Chondrocyte (in vitro differentiated cells): ENCODE measurements at places on chromosomes 6 and 20.

GRCh38 chr6:39847221-39847620, 55.0 kb downstream of the DAAM2 start:
- no peaks in the 10 kb centered on the region for H3K27me3 ChIP-seq
- DNase-seq = no peak
- peak overlapping the region; percentile 60 for H3K27ac ChIP-seq
- H3K4me3 ChIP-seq = no peak overlapping the region
- H3K36me3 ChIP-seq = peaks cover 10% of the 10 kb centered on the region
- peaks cover 65% of the 10 kb centered on the region for H3K4me1 ChIP-seq

DNA sequence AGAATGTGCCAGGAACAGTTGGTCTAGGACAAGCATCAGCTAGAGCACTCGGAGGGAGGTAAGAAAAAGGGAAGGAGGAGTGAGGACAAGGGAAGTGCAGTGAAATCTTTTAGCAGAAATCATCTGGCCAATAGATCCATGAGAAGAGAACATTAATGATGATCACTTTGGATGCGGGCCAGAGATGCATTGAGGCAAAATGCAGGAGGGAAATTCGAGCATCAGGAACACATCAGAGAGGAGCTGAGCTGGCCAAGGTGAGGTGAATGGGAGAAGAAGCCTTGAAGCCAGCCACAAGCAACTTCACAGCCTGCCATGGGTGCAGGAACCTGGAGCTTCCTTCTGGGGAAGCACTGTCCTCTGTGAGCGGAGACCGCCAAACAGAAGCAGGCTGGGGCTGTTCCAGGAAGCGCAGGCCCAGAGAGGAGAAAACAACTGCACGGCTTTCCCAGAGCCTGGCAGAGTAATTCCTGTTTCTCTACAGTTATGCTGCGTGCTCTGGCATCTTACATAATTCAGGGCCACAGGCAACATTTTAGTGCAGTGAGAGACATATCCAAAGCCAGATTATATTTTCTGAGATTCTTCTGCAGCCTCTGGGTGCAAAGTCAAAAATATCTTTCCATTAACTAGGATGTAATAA, 143.8 kb downstream of the F13A1 start:
- H3K4me3 ChIP-seq = no peak overlapping the region
- peaks cover 11% of the 10 kb centered on the region for H3K27me3 ChIP-seq
- no peak overlapping the region for H3K27ac ChIP-seq
- H3K36me3 ChIP-seq = no peaks in the 10 kb centered on the region
- no peak for DNase-seq

GRCh38 chr6:113634352-113635163, 222.6 kb upstream of the MARCKS start:
- no peaks in the 10 kb centered on the region for H3K27me3 ChIP-seq
- no peak overlapping the region for H3K4me3 ChIP-seq
- peaks cover 64% of the 10 kb centered on the region for H3K4me1 ChIP-seq
- peak overlapping the region; percentile 81 for H3K27ac ChIP-seq
- DNase-seq = no peak

GRCh38 chr6:41675176-41675775, 37.0 kb downstream of the MDFI start:
- H3K36me3 ChIP-seq = no peaks in the 10 kb centered on the region
- DNase-seq = peak; percentile 49
- H3K27ac ChIP-seq = no peak overlapping the region
- H3K27me3 ChIP-seq = peaks cover 13% of the 10 kb centered on the region
- H3K4me3 ChIP-seq = no peak overlapping the region
- no peaks in the 10 kb centered on the region for H3K4me1 ChIP-seq

GRCh38 chr6:138999949-139000725, 12.1 kb upstream of the REPS1 start:
- H3K27me3 ChIP-seq = no peaks in the 10 kb centered on the region
- no peaks in the 10 kb centered on the region for H3K36me3 ChIP-seq
- H3K4me3 ChIP-seq = no peak overlapping the region
- DNase-seq = no peak

DNA sequence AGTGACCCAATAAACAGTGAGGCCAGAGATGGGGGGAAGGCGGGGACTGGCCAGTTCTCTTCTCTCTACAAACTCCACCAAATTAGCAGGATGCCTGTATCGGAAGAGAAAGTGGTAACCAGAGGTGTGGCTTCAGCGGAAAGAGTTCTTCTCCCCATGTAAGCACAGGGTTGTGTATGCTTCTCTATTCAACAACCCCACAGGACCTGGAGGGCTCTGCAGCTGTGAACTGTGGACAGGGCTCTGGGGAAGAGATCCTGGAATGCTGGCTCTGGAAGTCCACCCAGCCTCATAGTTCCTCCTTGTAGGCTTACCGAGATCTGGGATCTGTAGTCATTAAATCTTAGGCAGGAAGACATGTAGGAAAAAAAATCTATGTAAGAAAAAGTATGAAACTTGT, 186.2 kb downstream of the FOXC1 start:
- no peak overlapping the region for H3K4me3 ChIP-seq
- no peak for DNase-seq
- peak overlapping the region; percentile 13 for H3K27ac ChIP-seq
- no peaks in the 10 kb centered on the region for H3K27me3 ChIP-seq

GRCh38 chr6:101545191-101545590, 151.7 kb downstream of the GRIK2 start:
- H3K27me3 ChIP-seq = no peaks in the 10 kb centered on the region
- no peak overlapping the region for H3K4me3 ChIP-seq
- peaks cover 36% of the 10 kb centered on the region for H3K4me1 ChIP-seq
- no peak for DNase-seq

DNA sequence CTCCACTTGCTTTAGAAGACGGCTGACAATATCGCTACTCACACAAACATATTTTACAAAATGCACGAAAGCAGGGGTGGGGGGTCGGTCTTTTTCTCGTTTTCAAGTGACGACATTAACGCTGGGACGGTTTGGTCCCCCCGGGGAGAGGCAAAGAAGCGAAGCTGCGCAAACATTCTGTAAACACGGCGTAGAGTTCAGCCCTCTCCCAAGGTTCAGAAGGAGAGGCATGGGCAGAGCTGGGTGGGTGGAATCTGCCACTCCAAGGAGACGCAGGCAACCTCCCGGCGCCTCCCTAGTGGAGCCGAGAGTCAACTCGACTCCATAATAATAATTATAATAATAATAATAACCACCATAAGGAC, 2.4 kb downstream of the NKX2-2 start:
- no peak overlapping the region for H3K27ac ChIP-seq
- peaks cover 2% of the 10 kb centered on the region for H3K36me3 ChIP-seq
- H3K27me3 ChIP-seq = peaks cover 73% of the 10 kb centered on the region
- peaks cover 42% of the 10 kb centered on the region for H3K4me1 ChIP-seq
- DNase-seq = no peak

- H3K27me3 ChIP-seq = no peaks in the 10 kb centered on the region
- no peaks in the 10 kb centered on the region for H3K36me3 ChIP-seq
- H3K4me3 ChIP-seq = no peak overlapping the region
- H3K4me1 ChIP-seq = peaks cover 55% of the 10 kb centered on the region
These were observed 48.1 kb downstream of the KCNS1 start for GRCh38 chr20:45052698-45053429.

GRCh38 chr20:37194621-37195417, 15.5 kb upstream of the MROH8 start:
- no peaks in the 10 kb centered on the region for H3K27me3 ChIP-seq
- DNase-seq = no peak
- peaks cover 27% of the 10 kb centered on the region for H3K4me1 ChIP-seq
- peaks cover 9% of the 10 kb centered on the region for H3K36me3 ChIP-seq
- H3K27ac ChIP-seq = peak overlapping the region; percentile 83

- H3K4me3 ChIP-seq = peak overlapping the region; percentile 78
- no peak for DNase-seq
- H3K36me3 ChIP-seq = no peaks in the 10 kb centered on the region
These were observed 70.2 kb downstream of the HFE start for GRCh38 chr6:26157251-26158075.

DNA sequence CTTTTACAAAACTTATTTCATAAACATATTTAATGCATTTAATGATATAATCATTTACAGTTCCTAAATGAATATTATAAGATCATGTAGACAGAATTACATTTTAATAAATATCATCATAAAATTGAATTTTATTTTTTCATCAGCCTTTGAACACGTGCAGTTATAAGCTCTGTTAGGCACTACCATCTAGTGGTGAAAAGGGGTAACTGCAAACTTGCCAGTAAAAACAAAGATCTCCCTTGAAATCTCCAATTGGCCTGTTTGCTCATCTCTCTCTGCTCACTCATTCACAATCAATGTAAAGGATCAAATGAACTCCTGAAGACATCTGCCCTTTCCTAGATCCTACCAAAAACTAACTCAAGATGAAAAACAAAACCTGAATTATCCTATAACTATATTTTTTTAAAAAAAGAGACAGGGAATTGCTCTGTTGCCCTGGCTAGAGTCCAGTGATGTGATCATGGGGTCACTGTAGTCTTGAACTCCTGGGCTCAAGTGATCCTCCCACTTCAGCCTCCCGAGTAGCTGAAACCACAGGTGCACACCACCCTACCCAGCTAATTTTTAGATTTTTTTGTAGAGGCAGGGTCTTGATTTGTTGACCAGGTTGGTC, 31.7 kb downstream of the SAMHD1 start:
- no peaks in the 10 kb centered on the region for H3K27me3 ChIP-seq
- H3K36me3 ChIP-seq = peaks cover 1% of the 10 kb centered on the region
- no peaks in the 10 kb centered on the region for H3K4me1 ChIP-seq
- no peak overlapping the region for H3K4me3 ChIP-seq
- no peak for DNase-seq
- H3K27ac ChIP-seq = no peak overlapping the region

DNA sequence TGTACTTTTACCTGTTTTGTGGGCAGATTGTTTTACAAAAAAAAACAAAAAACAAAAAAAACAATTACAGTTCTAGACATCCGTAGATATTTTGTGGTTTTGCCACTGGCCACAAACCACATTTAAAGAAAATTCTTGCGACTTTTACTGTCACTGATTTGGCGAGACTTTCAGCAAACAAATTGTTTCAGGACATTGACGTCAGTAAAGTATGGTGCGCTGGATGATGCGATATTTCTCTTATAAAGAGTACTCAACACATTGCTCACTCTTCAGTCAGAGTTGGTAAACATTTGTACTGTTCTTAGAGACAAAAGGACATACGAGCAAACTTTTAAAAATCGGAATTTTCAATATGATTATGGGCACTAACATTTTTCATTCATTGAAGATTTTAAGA, 229.8 kb downstream of the HAO1 start:
- H3K4me3 ChIP-seq = no peak overlapping the region
- no peak overlapping the region for H3K27ac ChIP-seq
- no peaks in the 10 kb centered on the region for H3K36me3 ChIP-seq
- DNase-seq = no peak
- H3K27me3 ChIP-seq = peaks cover 2% of the 10 kb centered on the region

- no peaks in the 10 kb centered on the region for H3K27me3 ChIP-seq
- peaks cover 12% of the 10 kb centered on the region for H3K36me3 ChIP-seq
- peak overlapping the region; percentile 96 for H3K4me3 ChIP-seq
- peak overlapping the region; percentile 98 for H3K27ac ChIP-seq
These were observed 849 bp downstream of the GSTA4 start for GRCh38 chr6:52994031-52994838.

GRCh38 chr6:14035071-14035847, 82.3 kb upstream of the CD83 start:
- H3K27ac ChIP-seq = peak overlapping the region; percentile 86
- H3K4me3 ChIP-seq = no peak overlapping the region
- H3K36me3 ChIP-seq = no peaks in the 10 kb centered on the region
- H3K4me1 ChIP-seq = peaks cover 42% of the 10 kb centered on the region
